NCI-H187 treated with DMSO at 0.1 percent for 48 hours (cell line): ENCODE measurements at places on chromosomes 7 and 10.
A peak's percentile ranks its signal among the peaks of the same experiment; 100 is the strongest.

- no peak for DNase-seq
Measured at GRCh38 chr10:30577048-30577447, 52.5 kb downstream of the LYZL2 start.

DNA sequence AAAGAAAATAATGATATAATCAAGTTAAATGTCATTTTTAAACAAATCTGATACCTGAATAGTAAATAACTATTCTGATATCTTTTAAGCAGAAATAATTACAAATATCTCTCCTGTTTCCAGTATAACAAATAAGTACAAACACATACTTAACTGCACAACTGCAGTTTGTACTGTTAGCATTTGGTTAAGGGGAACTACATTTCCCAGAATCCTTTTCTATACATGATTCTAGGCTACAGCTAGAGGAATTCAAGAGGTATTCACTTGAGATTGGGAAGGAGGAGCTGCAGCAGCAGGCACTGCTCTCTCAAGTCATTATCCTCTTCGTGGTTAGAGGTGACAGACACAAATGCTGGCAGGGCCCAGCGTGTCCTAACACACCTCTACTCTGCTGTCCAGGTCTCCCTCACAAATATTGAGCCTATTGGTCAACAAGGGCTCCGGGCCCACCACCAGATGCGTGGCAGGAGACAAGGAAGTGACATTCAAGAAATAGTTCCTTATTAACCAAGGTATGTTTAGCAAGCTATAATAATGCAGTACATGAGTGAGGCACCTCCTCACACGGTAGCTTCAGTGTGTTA, 255.1 kb upstream of the MKLN1 start:
- DNase-seq: peak; percentile 47

DNA sequence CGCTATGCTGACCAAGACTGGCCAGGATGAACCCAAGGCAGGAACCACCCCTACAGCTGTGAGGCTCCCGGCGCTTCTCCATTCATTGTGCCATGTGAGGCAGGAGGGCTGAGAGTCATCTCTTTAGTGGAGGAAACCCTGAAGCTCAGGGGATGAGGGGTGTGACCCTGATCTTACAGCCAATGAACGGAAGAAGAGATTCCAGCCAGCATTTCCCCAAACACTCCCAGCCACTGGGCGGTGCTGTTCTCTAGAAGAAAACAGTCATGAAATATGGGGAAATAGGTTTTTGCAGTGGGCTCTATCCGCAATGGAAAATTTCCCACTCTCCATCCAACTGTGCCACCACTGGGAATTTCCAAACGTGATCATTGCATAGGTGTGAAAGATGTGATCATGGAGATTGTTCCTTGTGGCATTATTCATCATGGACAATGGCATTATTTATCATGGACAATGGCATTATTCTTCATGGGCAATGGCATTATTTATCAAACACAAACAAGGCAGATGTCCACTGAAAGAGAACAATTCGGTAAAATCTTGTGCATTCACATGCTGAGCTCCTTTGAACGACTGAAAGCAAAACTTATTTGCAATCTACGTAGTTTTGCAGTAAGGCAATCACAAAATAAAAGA, 14.0 kb upstream of the SLC18A2 start:
- no peak for DNase-seq

DNA sequence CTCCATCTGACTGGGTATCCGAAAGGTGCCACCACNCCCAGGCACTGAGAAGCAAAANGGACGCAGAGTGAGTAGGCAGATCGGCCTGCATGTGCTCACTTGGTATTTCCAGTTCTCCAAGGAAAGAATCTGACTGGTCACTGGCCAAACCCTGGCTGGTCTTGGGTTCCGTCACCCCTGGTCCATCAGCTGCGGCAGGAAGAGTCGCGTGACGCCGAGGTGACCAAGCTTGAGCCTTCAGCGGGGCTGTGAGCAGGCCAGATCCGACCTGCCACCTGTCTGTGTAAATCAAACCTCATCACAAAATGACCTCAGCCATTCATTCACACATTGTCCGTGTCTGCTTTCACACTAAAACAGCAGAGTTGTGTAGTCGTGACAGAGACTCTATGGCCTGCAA, 28.8 kb upstream of the CHST15 start:
- DNase-seq: no peak

- DNase-seq: no peak
Measured at GRCh38 chr7:1847260-1848001, 177.4 kb downstream of the ELFN1 start.

DNA sequence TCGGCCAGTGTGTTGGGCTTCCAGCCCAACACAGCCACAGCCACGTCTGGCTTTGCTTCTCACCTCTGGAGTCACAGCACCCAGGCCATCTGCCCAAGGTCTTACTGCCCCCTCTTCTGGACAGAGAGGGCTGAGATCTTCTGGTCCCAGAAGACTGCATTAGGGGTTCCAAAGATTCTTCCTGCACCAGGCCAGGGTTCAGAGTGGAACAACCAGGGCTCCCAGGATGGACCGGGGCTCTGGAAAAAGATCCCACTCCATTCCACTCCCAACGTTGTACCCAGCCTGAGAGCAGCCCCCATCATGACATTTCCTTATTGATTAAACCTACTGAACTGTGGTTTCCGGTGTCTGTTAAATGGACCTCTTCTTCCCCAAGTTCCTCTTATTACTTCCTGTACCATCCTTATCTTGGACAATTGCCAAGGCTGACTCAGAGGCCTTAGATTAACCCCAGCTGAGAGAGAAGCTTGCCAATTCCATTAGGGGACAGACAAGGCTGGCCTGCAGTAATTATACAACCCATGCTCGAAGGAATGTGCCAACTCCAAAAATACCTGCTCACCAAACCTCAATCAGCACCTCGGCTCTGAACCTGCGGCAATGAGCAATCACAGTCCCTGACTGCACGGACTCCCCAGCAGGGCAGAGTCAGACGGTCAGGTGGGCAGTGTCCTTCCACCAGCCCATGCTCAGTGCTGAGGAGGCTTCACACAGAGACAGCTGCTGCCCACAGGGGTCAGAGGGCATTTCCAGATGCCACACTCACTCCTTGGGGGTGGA, 47.9 kb upstream of the NPFFR1 start:
- DNase-seq: no peak

- no peak for DNase-seq
Measured at GRCh38 chr10:7819121-7819460, 786 bp downstream of the TAF3 start.

- DNase-seq: no peak
Measured at GRCh38 chr10:78214955-78215354, 181.3 kb downstream of the RPS24 start.

DNA sequence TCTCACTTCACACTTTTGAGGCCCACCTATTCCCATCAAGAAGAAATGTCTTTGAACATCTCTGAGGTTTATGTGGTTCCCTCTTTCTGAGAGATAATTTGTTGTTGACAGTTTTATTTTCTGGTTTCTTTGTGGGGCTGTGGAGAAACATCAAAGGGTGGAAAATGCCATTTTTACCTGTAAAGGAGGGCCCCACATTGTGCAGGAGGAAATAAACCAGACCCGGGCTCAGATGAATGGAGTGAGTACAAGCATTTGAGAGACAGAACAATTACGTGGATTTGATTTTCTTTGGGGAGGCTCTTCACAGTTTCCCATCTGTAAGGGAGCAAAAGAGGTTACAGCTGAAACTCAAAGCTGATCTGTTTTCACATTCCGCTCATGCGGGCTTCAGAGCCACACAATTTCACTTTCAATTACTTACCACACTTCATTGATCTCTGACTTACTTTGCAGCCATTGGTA, 29.8 kb downstream of the ITPRIP start:
- no peak for DNase-seq

GRCh38 chr10:11713186-11713743, 28.9 kb upstream of the ECHDC3 start:
- no peak for DNase-seq

DNA sequence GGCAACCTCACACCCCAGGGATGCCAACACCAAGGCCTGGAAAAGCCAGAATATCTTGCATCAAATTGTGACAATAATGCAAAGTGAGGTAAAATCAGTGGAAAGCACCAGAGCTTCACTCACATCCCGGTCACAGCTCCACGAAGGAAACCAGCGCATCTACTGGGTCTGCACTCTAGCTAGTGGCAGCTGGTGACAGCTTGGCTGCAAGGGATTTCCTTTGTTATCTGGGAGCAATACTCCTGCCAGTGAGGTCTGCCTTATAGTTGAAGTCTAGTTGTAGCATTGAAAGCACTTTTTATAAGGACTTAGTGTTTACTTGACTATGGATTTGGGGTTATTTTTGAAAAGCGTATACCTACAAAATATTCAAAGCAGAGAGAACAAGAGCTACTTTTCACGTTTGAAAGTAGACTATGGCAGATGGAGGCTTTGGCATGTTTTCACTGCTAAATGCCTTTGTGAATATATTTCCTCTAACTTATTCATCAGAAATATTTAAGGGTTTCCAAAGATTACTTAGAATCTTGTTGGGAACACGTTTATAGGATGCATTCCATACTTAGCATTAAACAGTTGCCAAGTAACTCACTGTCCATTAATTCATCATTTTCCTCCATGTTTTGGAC, 26.1 kb downstream of the WDFY4 start:
- DNase-seq: no peak

GRCh38 chr10:49694466-49694865, 15.0 kb downstream of the C10orf53 start:
- DNase-seq: no peak

DNA sequence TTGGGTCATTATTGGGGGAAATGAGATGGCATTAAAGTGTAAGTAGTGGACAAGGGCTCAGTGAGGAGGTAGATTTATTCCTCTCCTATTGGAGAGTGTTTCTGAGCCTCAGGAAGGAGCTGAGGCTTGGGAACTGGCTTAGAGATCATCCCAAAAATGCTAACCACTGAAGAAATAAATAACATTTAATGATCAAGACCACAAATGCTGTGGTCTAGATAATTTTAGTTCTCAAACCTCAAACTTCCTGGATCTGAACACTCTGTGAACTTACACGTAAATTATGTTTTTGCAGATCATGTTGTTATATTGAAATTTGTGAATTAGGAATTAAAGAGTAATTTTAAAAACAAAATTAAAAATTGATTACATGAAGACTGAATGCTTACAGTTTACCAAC, 27.3 kb downstream of the MDFIC start:
- DNase-seq: no peak

DNA sequence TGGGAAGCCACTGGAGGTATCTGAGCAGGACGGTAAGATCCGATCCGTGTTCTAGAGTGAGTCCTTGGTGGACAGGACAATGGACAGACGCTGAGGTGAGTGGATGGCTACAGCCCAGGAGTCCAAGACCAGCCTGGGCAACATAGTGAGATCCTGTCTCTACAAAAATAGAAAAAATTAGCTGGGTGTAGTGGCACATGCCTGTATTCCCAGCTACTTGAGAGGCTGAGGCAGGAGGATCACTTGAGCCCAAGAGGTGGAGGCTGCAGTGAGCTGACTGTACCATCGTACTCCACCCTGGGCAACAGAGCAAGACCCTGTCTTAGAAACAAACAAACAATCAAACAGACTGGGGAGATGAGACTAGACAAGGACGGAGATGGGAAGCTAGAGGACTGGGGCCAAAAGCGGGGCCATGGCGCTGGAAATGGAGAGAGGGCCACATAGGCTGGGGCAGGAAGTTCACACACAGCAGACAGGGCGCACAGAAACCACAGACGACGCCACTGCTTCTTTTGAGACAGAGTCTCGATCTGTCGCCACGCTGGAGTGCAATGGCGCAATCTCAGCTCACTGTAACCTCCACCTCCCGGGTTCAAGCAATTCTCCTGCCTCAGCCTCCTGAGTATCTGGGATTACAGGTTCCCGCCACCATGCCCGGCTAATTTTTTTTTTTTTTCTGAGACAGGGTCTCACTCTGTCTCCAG, 24.7 kb downstream of the DAGLB start:
- no peak for DNase-seq

DNA sequence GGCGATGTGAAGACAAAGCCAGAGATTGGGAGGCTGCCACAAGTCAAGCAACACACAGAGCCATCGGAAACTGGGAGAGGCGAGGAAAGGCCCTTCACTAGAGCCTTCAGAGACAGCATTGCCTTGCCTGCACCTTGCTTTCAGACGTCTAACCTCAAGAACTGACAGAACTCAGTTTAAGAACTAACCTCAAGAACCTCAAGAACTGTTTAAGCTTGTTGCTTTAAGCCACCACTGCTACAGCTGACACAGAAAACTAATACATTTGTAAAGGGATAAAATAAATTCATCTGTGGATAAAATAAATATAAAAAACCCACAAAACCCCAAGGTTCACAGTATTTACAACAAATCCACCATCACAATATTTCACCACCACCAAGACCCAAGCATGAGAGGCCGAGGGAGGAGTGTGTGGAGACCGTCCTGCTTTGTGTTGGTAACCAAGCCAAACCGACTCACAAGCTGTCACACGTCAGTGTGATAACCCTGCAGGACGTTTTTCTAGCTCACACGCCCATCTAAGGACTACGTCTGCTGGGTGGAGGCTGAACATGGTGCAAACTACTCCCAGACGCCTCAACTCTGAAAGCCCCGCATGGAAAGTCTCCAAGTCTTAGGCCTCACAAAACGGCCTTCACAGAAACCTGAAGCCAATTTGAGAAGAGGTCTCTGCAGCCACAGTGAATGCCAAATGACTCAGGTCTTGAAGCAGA, 116.8 kb downstream of the ABLIM1 start:
- no peak for DNase-seq

- no peak for DNase-seq
Measured at GRCh38 chr10:116972131-116972530, 32.9 kb downstream of the SHTN1 start.

DNA sequence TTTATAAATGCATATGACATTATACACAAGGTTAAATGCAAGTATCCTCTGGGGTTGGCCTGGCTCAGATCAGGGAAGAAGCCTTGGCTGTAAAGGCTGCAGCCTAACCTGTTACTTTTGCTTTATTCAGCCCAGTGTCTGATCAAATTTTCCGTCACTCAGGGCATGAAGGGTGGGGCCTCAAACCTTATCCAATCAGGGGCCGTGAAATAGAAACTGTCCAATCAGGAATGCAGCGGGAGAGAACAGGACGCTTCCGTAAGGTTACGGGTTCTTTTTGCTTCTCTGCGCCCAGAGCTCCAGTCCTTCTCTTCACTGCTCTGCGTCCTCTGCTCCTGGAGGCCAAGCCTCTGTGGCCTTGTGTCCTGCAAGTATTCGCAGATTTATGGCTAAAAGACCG, at the start of gene ZNF716:
Gene ZNF716 (plus strand): TSS at position 274 of the 400 bp plus-strand sequence. CDS start 112 bp downstream, at position 386.
- DNase-seq: no peak

- DNase-seq: no peak
Measured at GRCh38 chr7:44958645-44959344, 20.0 kb downstream of the MYO1G start.

DNA sequence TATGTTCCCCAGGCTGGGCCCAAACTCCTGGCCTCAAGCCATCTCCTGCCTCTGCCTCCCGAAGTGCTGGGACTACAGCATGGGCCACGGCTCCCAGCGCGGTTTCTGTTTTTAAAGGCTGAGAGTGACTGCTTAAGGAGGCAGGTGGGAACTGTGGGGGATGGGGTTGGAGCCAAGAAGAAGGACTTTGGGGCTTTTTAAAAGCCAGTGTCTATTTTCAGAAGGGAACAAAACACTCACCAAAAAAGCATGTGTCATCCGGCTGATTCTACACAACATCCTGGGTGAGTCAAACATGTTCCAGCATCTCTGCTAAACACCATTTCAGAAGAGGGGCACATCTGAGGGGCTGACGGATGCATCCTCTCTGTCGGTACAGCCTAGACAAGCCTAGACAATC, 824.5 kb downstream of the TYW1 start:
- DNase-seq: no peak

GRCh38 chr10:61804414-61804813, 97.1 kb upstream of the ARID5B start:
- DNase-seq: no peak

GRCh38 chr10:50396491-50397311, 145.4 kb upstream of the ASAH2 start:
- DNase-seq: no peak

- no peak for DNase-seq
Measured at GRCh38 chr10:110531687-110532086, 34.0 kb downstream of the DUSP5 start.
